HCT116 (cell line): ENCODE measurements at places on chromosomes 5 and 9. TPM values are rescaled to one million over a fixed set of nuclear protein-coding genes. Genes with fewer than 3 reads are reported as not detected.

GRCh38 chr9:137671721-137672120 is 52.9 kb downstream of the EHMT1 start:
- H3K27me3 ChIP-seq = no peaks in the 10 kb centered on the region
- H3K4me1 ChIP-seq = no peaks in the 10 kb centered on the region
- no peak overlapping the region for H3K4me3 ChIP-seq
- H3K36me3 ChIP-seq = no peaks in the 10 kb centered on the region; the same call in 1 of the 2 replicates

- peak overlapping the region; percentile 74 for H3K27ac ChIP-seq
- peak overlapping the region; percentile 75 for H3K4me3 ChIP-seq
- no peak for DNase-seq
- peaks cover 16% of the 10 kb centered on the region for H3K36me3 ChIP-seq
- H3K4me1 ChIP-seq = peaks cover 40% of the 10 kb centered on the region
Measured at GRCh38 chr9:107489144-107489673, 360 bp downstream of the KLF4 start.

- H3K27ac ChIP-seq = peak overlapping the region; percentile 96
- peak overlapping the region; percentile 76 for H3K4me3 ChIP-seq
- H3K36me3 ChIP-seq = no peaks in the 10 kb centered on the region
Measured at GRCh38 chr5:177453852-177454396, 7.3 kb downstream of the PRR7 start.

GRCh38 chr9:8265281-8265680 is 465.7 kb upstream of the DMAC1 start:
- DNase-seq = no peak
- H3K4me1 ChIP-seq = no peaks in the 10 kb centered on the region
- no peak overlapping the region for H3K4me3 ChIP-seq
- H3K27me3 ChIP-seq = no peaks in the 10 kb centered on the region

Gene RASEF
- total RNA-seq = 0.12 TPM

Gene OR4F3
- total RNA-seq = not detected

Gene PCDHA6
- not detected for total RNA-seq
